CD4-positive, alpha-beta T cell treated with Interleukin-17A for 4 hours (primary cell): ENCODE measurements at places on chromosomes 1 and 21.

- no peak for DNase-seq
Observed at GRCh38 chr1:237998581-237998980, 107.9 kb upstream of the ZP4 start.

DNA sequence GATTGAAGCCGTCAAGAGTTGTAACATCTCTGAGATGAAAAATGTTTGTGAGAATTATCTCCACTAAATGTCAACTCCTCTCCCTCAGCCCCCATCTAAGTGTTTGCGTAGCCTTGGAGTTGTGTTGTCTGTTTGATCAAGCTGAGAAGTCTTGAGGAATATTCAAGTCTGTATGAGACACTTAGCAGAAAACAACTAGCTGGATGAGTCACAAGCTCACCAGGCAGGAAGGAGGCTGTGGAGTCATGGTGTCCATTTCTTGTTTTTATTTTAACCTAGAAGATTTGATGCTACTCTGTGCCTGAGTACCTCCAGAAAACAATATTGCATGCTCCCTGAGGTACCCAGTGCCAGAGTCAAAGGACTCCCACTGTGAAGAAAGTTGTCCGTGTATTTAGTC is 211.6 kb upstream of the PLXNA2 start:
- no peak for DNase-seq

DNA sequence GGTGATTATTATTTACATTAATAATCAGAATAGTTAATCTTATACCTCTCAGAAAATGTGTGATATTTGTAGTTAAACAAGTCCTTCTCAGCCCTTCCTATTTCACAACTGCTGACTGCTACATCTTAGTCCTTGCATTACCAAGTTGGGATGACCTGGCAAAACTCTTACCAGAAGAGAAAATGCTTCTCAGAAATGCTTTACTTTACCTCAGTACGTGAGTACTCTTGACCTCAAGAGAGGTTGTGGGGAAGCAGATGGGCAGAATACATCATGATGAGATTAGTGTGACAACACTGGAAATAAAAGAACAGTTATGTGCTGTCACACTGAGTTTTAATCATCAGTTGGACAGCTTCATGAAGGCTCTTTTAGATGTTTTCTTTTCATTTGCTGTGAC is 16.2 kb downstream of the CFAP126 start:
- no peak for DNase-seq

DNA sequence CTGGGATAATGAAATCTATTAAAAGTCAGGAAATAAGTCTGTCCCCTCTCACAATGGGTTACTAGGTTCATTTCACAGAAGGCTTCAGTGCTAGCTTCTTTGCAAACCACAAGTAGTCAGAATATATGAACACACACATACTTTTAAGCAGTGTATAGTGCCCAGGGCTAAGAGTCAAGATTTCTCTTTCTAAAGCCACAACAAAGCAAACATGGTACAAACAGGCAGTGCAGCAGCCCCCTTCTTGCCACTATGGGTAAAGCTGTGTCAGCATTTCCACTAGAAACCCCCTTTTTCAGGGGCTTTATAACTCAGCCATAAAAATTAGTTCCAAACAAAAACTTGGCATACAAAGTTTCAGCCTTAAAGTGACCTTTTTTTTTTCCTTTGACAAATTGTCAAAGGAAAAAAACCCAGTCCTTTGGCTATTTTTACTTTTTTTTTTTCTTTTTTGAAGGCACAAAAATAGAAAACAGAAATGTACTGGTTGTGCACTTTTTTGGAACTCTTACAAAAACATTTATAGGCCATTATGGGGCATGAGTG is 315.4 kb downstream of the LMO4 start:
- DNase-seq: no peak

GRCh38 chr1:234605983-234606783 is 3.8 kb downstream of the IRF2BP2 start:
- peak; percentile 56 for DNase-seq

GRCh38 chr1:54973205-54973921 is 7.1 kb upstream of the TMEM61 start:
- no peak for DNase-seq

GRCh38 chr1:197307551-197307950 is 39.5 kb downstream of the CRB1 start:
- DNase-seq: no peak

GRCh38 chr21:35611708-35612132 is 448.6 kb downstream of the SETD4 start:
- DNase-seq: no peak

DNA sequence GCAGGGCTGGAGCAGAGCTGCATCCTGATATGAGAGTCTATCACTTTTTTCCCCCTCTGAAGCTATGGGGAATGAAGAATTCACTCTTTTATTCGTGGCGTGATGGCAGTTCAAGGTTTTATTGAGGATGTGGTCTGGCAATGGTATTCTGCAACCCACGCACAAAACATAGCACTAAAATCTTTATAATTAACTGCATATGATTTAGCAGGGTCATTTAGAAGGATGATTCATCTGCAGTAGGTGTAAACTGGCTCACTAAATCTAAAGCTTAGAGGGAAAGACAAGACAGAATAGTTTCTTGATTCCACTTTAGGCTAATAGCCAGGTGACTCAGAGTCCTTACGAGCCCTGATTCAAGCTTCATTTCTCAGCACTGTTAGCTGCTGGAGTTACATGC is 25.0 kb upstream of the CHRM3 start:
- DNase-seq: no peak

GRCh38 chr1:89633248-89633799 is 404 bp downstream of the LRRC8C start:
- peak; percentile 71 for DNase-seq

DNA sequence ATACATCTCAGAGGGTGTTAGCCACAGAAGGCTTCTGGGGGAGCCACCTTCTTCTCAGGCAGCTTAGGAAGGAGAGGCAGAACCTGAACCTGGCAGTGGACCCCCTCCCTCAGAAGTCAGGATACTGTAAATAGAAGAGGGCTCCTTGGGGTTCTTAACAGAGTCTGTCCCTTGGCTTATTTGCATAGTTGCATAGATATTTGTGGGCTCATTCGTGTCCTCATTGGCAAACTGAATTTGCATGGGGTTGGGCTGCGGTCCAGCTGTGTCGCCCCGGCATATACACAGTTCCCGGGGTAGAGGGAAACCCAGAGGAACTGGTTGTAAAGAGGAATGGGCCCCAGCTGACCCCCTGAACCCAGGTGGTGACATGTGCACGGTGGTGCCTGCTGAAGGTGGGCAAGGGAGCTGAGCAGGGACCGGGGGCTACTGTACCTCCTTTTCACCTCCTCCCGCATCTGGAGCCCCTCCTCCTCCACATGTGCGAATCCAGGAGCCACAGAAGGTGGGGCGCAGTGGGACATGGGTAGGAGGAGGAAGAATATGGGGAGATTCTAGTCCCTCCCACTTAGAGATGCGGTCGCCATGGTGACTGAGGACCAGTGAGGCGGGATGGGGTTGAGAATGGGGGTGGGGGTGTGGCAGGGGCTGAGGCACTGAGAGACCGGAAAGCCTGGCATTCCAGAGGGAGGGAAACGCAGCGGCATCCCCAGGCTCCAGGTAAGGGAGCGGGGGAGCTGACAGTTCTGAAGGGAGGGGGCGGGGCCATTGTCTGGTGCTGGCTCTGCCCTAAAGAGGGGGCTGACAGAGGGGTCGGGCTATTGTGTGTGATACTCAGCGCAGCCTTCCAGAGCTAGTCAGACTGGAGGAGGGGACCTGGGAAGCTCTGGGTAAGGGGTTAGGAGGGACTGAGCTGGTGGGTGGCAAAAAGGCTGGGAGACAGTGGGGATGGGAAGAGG is 3.7 kb upstream of the SEMA4A start:
- DNase-seq: no peak

DNA sequence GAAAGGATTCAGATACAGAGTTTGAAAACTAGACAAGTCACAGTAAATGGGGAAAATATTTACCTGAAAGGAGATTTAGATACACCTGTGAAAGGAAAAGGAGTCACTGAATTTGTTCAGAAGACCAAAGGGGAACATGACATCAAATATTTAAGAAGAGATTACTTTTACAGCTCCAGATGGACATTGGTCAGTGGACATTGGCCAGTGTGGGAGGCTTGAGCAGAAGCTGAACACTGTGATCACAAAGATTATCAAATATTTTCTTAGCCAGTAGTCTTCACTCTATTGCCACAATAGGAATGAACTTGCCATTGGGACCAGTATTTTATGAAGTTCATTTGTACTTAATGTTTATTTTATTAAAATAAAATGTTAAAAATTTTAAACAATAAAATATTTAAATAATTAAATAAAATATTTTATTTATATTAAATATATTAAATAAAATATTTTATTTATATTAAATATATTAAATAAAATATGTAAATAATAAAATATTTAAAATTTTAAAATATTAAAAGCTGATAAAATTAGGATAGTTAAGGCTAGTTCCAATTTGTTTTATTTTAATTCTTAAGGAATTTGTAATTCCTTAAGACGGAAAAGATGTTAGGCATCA is 94.3 kb downstream of the CCDC30 start:
- no peak for DNase-seq

DNA sequence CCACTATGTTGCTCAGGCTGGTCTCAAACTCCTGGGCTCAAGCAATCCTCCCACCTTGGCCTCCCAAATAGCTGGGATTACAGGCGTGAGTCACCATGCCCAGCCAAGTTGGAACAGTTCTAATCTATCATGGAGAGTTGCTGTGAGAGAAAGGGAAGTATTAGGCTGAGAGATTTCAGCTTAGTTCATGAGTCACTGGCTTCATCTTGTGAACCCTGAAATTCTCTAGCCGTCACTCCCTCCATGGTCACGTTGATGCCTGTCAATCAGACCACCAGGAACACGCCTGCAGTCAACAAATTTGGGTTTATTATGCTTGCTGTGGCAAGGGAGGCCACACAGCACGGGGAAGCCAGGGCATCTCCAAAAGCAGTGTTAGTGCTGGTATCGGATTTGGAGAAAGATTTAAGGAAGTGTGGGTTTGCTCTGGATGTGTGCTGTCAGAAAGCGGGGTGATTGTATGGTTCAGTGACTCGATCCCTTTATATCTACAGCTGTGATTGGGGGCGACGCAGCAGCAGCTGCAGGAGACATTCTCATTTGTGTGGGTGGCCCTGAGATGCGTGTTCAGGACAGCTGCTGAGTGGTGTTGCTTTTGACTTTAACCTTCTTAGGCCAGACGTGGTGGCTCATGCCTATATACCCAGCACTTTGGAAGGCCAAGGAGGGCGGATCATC is 18.7 kb downstream of the UQCRHL start:
- no peak for DNase-seq

DNA sequence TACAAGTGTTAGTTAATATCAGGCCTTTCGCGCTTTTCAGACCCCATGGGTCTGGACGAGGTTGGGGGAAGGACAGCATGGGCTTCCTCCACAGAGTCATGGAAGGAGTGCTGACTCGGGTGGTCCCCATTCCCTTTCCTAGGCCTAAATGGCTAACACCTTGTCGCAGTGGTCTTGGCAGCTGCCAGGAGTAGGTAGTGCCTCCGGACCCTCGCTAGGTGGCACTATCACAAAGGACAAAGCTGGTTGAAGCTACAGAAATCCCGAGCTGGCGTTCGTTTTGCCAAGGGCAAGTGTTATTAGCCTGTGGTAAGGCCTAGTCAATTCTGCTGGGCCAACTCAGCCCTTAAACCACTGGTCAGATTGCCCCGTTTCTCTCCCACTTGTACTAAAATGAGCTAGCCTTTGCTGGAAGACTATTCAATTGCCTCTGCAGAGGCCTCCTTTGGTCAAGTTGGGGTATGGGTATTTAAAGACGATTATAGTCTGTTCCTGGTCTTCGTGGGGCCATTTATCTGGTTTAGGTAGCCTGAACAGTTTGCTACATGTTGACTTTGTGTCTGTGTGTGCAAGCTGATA is 1.1 kb upstream of the UBE2Q1 start:
- peak; percentile 86 for DNase-seq

- DNase-seq: no peak
Observed at GRCh38 chr1:228830185-228830953, 95.1 kb downstream of the RHOU start.
